NCI-H460 (cell line): ENCODE measurements at places on chromosomes 7 and 10. TPM values are rescaled to one million over a fixed set of nuclear protein-coding genes. Genes with fewer than 3 reads are reported as not detected.
A peak's percentile ranks its signal among the peaks of the same experiment; 100 is the strongest.

GRCh38 chr7:114628362-114628761 lies 213.7 kb downstream of the FOXP2 start:
- no peak for DNase-seq

DLX6 gene
- total RNA-seq: 0.12 and 0.17 TPM in 2 replicates

- DNase-seq: no peak
Observed at GRCh38 chr7:155985518-155986250, 173.4 kb upstream of the SHH start.

SDK1 gene
- total RNA-seq: 1.1 and 1.7 TPM in 2 replicates

- DNase-seq: no peak
Observed at GRCh38 chr7:149552799-149553198, 55.2 kb upstream of the ZNF746 start.

TRIM74 gene
- 0.12 TPM in 1 of 2 replicates, not detected in the other for total RNA-seq

AKR1C8 gene
- total RNA-seq: 0.10 TPM in 1 of 2 replicates, not detected in the other

DNA sequence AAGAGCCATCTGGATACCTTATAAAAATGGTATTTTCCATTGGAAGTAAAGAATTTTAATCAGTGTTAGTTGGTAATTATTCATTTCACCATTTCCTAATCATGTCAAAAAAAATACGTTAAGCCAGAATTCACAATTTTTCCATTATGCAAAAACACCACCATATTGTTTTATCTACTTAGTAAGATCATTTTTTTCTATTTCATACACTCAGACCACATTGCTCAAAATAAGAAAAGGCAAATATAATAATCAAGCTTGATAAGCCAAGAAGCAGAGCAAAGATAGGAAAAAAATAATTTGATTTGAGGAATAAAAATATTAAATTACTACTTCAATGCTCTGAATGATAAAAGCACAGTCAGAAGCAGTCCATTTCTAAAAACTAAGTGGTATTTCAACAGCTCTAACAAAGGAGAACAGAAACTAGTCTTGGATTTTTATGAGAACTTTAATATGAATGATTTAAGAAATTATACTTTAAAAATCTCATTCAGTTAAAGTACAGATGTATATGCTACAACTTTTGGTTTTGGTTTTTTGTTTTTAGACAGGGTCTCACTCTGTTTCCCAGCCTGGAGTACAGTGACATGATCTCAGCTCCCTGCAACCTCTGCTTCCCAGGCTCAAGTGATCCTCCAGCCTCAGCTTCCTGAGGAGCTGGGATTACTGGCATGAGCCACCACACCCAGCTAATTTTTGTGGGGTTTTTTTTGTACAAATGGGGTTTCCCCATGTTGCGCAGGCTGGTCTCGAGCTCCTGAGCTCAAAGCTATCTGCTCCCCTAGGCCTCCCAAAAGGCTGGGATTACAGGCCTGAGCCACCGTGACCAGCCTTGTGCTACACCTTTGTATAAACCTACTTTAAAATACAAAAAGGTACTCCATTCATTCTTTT lies 46.6 kb downstream of the LRRN3 start:
- DNase-seq: no peak

CPA4 gene
- 1.6 and 1.8 TPM in 2 replicates for total RNA-seq

DNA sequence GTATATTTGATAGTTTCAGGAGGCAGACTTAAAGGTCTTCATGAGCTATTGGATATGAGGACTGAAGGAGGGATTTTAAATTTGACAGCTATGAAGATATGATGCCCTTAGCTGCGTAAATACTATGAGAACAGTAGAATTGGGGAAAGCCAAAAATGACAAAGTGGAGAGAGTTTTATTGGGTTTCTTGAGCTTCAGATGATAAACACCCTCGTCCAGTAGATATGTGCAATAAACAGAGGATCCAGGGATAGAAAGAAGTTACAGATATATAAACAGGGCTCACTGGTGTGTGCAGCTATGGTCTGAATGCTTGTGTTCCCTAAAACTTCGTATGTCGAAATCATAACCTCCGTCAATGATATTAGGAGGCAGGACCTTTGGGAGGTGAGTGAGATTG lies 131.3 kb downstream of the INHBA start:
- peak; percentile 37 for DNase-seq

DNA sequence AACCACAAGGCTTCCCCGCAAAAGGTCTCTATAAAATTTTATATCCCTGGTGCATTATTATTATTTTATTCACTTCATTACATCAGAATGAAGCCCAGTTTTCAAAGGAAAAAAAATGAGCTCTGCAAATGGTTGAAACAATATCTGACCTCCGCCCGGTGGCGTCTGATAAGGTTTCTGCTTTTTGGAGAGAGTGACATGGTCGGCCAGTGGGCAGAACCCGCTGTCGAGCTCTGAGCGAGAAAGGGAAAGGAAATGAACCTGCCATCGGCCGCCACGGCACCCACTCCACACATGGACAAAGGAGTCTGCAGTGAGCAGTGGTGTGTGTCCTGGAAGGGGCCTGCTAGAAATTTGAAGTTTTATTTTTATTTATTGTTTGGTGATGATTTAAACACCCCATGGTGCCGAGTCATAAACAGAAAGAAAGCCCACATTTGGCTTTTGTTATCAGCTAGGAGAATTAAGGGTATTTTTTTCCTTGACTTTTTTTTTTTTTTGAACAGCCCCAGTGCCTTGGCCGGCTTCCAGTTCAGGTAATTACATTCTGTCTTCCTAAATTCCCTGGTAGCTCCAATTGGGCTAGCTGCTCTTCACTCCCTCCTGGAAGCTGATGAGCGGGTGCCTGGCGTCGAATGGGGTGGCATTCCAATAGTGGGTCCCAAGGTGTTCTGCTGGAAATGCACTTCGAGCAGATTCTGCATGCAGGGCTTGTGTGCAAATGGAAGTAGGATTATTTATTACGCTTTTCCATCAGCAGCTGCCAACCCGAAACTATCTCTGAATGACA lies 149.4 kb upstream of the MKI67 start:
- DNase-seq: no peak

- no peak for DNase-seq
Observed at GRCh38 chr7:101922631-101923601, 105.5 kb downstream of the CUX1 start.

- DNase-seq: no peak
Observed at GRCh38 chr10:129945941-129946760, 17.9 kb downstream of the EBF3 start.

- no peak for DNase-seq
Observed at GRCh38 chr7:18390535-18390907, 105.0 kb upstream of the HDAC9 start.

DNA sequence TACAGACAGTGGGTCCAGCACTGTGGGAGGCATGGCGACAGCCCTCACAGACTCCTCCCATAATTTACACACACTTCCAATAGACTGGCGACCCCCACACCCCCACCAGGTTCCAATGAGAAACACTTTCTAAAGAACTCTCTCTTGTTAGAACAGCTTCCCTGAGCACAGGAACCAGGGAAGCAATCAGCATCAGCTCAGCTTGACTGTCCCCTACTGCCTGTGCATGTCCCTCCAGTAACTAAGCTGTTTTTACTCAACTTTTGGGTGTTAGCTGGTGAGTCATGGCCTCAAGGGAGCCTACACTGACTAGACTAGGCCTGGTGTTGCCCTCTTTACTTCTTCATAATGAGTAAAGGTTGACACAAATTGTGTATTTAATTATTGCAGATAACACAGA lies 32.6 kb upstream of the HERPUD2 start:
- DNase-seq: no peak

C10orf143 gene
- total RNA-seq: 0.27 TPM in 1 of 2 replicates, not detected in the other

- no peak for DNase-seq
Observed at GRCh38 chr7:102426268-102427018, 6.9 kb upstream of the ORAI2 start.

- no peak for DNase-seq
Observed at GRCh38 chr7:5872326-5872725, 8.3 kb upstream of the OCM start.

ACTR3C gene
- not detected in 2 replicates for total RNA-seq

NUTM2E gene
- not detected in 2 replicates for total RNA-seq

IFIT1B gene
- total RNA-seq: not detected in 2 replicates

DNA sequence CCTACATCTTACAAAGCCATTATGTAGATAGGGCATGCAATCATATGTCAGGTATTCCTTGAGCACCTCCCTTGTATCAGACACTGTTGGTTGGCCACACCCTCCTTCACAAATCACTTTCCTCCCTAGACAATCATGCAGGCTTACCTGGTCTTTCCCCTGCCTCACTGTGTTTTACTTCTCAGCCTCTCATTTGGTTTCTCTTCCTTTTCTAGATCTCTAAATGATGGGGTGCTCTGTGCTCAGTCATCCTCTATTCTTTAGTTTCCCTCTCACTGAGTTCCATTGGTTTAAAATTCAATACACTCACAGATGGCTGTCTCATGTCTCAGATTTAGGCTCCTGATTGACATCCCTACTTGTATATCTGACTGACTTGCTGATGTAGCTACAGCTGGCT lies 31.4 kb downstream of the ANK3 start:
- no peak for DNase-seq

MMP21 gene
- total RNA-seq: not detected in 2 replicates

ASIC3 gene
- 1.1 and 2.0 TPM in 2 replicates for total RNA-seq

DNA sequence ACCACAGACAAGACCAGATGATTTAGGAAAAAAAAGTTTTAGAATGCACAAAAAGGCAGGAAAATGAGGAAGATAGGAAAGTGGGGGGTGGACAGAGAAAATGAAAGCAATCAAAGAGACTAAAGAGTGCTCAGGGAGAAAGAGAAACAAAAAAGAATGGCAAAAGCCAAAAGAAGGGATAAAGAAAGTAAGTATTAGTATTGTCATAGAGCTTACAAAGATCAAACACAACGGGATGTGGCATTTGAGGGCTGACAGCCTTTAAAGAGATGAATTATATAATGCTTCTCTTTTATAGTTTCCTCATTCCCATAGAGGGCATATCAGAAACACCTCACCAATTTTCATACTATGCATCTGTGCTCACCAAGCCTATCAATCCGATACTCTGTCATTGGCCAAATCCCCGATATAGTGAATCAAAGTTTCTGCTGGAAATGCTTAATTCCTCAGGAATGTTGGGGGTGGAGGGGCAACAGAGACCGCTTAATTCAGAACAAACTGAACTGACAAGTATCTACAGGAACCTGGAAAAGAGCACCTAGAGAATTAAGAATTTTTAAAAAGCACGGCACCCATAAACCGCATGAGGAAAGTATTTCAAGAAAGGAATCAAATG lies 2.7 kb downstream of the COG5 start:
- DNase-seq: no peak

GRID1 gene
- total RNA-seq: 0.05 and 0.09 TPM in 2 replicates

DNA sequence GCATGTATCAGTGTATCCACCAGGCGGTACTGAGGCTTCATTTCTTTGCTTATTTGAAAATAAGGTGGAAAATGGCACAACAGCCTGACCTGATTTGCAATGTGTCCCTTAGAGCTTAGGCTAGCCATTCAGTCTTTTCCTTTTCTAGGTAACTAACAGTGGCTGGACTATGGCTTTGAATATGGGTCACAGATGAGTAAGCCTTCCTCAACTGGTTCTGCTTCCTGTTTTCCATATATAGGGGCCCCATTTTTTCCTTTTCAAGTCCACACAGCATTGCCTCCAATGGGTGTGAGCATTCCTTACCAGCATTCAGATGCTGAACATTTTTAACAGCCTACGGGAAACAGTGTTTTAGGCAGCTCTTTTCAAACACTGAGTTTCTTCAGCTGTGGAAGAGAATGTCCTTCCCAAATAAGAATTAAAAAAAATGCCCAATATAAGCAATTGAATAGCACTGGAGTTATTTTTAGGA lies 3.9 kb upstream of the ITGB1 start:
- DNase-seq: no peak

SPDYE1 gene
- not detected in 2 replicates for total RNA-seq

GRCh38 chr7:37225285-37225969 lies 223.2 kb downstream of the ELMO1 start:
- no peak for DNase-seq

GRCh38 chr7:39667341-39667923 lies 44.1 kb downstream of the RALA start:
- no peak for DNase-seq

- no peak for DNase-seq
Observed at GRCh38 chr10:123868038-123869019, 23.3 kb downstream of the CPXM2 start.
